ENCODE measurements at places on chromosomes 6 and 20.

- peak; percentile 38 for DNase-seq
Observed at GRCh38 chr20:10520528-10520927, 85.4 kb downstream of the SLX4IP start.

- DNase-seq: no peak
Observed at GRCh38 chr6:123551939-123552707, 84.6 kb downstream of the TRDN start.

DNA sequence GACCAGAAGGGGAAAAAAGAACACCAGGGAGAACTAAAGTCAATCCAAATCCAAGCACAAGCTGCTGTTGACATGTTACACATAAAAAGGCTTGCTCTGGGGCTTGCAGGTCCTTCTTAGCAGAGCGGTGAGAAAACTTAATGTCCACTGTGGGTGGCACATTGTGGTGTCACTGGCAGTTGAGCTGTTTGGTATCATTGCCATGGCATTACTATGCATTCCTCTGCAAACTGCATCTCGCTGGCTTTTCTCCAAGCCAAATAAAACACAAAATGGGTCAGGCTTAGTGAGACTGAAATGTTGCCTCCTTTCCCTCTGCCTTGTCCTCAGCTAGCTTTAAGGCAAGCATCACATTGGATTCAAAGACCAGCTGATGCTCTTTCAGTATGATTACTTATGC lies 40.9 kb downstream of the LY86 start:
- DNase-seq: no peak

DNA sequence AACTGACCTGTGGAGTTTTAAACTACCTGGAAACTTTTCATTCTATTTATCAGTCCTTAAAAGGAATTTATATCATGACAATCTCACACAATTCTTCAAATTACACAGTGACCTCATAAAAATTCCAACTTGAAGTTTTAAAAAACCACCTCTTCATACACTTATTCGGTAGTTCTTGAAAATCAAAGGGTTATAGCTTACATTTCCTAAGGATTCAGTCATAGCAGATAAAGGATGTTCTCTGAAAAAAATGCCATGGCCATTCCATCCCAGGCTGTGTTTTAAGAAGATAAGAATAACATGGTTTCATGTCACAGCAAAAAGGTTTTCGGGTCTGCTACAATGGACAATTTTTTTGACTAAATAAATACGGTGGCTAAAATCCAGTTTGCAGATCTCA lies 41.2 kb downstream of the GOPC start:
- DNase-seq: no peak

DNA sequence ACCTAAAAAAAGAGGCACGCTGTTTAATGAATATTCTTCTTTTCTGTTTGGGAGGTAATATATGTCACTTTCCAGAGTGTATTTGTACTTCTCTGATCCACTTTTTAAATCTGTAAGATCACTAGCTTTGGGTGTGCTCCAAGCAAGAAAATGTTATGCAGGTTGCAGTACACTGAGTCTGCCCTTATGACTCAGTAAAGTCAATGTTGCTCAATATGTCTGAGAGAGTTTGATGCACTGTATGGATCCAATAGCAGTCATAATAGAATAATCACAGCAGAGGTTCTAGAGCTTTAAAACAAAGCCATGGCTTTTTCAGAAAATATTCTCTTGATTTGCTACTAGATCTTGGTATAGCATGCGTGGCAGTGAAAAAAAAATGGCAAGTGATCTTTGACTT lies 525.3 kb upstream of the HTR1E start:
- DNase-seq: no peak

Measured in NCI-H2171 treated with DMSO at 0.1 percent for 48 hours (cell line).